ENCODE measurements at places on chromosomes 7 and 10.

- no peak for DNase-seq
Observed at GRCh38 chr7:132508724-132509353, 67.4 kb downstream of the PLXNA4 start.

GRCh38 chr10:43825421-43825820 lies 176.7 kb upstream of the ZNF32 start:
- no peak for DNase-seq

DNA sequence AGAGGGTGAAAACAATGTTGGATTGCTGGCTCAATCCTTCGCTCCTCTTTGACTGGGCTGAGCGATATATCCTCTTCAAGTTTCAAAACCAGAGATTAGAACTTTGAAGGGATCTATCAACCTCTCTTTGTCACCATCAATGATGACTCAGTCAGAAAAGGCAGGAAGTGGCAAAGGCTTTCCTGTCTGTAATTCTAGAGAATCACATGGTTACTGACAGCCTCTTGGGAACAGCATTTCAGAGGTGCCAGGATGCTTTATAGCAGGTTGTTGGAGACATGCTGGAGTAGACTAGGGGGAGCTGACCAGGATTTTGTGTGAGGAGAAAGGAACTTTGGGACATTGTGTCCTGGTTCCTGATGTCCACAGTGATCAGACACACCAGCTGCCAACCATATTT lies 81.3 kb downstream of the PRKCQ start:
- no peak for DNase-seq

- no peak for DNase-seq
Observed at GRCh38 chr10:13972609-13973008, 358.1 kb downstream of the FRMD4A start.

DNA sequence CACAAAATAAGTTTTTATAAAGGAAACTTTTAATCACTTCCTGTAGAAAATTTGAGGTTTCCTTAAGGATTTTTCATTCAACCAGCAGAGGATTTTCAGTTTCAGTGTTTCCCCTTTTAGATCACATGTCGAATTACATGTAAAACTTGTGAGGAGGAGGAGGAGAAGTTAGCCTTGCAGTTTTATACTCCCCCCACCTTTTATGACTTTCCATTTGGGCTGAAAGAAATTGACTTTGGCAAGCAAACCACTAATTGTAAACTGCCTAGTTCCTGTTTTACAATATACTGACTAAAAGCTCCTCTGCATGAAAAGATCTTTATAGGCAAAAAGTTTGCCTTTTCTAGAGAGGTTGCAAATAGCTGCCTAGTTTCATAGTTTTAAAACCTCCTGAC lies 3.0 kb downstream of the BAMBI start:
- no peak for DNase-seq

GRCh38 chr7:19772841-19773760 lies at the start of gene TMEM196:
TSS of gene TMEM196 (minus strand) at chr7:19773617. CDS start at chr7:19772696, 921 bp downstream.
- no peak for DNase-seq

- DNase-seq = no peak
Observed at GRCh38 chr10:97099868-97100267, 85.9 kb downstream of the SLIT1 start.

DNA sequence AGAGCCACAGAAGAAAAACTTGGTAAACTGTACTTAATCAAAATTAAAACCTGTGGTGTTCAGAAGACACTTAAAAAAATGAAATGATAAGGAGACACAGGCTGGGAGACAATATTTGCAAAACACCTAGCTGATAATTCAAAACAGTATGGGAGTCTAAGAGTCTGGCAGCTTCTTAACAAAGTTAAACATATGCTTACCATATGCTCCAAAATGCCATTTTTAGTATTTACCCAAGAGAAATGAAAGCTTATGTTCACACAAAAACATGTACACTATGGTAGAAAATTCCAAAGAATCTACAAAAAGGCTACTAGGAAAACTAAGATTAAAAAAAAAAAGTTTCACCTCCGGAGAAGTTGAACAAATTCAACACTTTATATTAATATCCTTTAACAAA lies 48.6 kb downstream of the ITGB1 start:
- DNase-seq = no peak

- no peak for DNase-seq
Observed at GRCh38 chr7:99012722-99013121, 131.2 kb downstream of the SMURF1 start.

DNA sequence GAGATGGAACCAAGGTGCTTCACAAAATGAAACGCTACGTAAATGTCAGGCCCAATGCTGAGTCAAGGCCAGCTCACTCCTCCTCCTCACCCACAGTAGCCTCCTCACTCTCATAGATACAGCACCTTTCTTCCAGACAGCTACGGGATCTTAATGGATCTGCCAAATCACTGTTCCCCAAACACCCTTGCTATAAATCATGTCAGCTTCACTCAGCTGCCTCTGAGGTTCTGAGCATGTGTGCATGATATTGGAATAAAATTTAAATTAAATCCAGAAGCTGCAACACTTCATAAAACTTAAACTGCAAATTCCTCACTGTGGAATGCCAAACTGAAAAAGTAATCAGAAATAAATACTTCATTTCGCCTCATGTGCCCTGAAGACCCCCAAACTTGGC lies 14.7 kb upstream of the CPXM2 start:
- no peak for DNase-seq

GRCh38 chr7:78164459-78164858 lies 365.9 kb downstream of the PHTF2 start:
- DNase-seq = no peak

GRCh38 chr7:110007320-110008063 lies 1083.4 kb upstream of the LRRN3 start:
- DNase-seq = no peak

DNA sequence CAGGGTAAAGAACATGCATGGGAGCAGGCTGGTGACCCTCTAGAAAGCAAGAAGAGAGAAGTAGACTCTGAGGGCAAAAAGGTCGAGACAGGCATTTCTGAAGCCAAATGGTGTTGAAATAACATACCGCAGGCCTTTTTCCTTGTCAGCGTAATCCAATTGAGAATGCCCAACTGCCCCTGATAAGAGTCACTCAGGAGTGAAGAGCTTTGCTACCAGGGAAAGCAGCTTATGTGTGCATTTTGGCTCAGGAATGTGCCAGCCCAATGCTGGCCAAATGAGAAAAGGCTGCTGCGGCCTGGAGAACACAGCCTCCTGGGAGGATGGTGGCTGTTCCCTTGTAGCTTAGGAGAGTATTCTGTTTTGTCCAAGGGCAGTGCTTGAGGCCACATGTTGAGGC lies 61.4 kb upstream of the NFKB2 start:
- DNase-seq = no peak

GRCh38 chr10:86690657-86691084 lies 22.4 kb downstream of the LDB3 start:
- DNase-seq = no peak

Measured in activated CD4-positive, alpha-beta T cell treated with anti-CD3 and anti-CD28 coated beads, Interleukin-2, amount 50 U/mL, for 24 hours (primary cell).